ENCODE measurements at places on chromosomes 2 and 18. TPM values are rescaled to one million over a fixed set of nuclear protein-coding genes. Genes with fewer than 3 reads are reported as not detected.

The TFCP2L1 gene
- 0.06 TPM for total RNA-seq

The IL36A gene
- total RNA-seq = not detected

The TEX44 gene
- total RNA-seq = not detected

The CD207 gene
- not detected for total RNA-seq

GRCh38 chr18:76459312-76459686 lies 35.7 kb downstream of the ZNF516 start:
- DNase-seq = no peak

- no peak for DNase-seq
These were observed 435.4 kb downstream of the NRXN1 start for GRCh38 chr2:50596515-50596914.

DNA sequence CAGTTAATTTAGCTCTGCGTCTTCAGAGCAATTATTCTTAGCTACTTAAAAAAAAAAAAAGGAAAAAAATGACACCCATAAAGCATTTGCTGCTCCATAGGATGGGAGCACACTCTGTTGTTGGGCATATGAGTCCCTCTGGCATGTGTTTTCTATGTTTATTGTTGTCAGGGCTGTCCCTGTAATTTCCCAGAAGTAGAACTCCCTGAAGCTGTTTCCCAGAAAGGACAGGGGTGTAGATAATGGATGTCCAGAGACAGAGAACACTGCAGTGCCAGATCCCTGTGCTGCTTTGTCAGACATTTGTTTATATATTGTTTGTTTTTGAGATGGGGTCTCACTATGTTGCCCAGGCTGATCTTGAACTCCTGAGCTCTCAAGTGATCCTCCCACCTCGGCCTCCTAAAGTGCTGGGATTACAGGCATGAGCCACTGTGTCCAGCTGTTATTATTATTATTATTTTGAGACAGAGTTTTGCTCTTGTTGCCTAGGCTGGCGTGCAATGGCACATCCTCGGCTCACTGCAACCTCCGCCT lies 32.6 kb downstream of the GALM start:
- no peak for DNase-seq

DNA sequence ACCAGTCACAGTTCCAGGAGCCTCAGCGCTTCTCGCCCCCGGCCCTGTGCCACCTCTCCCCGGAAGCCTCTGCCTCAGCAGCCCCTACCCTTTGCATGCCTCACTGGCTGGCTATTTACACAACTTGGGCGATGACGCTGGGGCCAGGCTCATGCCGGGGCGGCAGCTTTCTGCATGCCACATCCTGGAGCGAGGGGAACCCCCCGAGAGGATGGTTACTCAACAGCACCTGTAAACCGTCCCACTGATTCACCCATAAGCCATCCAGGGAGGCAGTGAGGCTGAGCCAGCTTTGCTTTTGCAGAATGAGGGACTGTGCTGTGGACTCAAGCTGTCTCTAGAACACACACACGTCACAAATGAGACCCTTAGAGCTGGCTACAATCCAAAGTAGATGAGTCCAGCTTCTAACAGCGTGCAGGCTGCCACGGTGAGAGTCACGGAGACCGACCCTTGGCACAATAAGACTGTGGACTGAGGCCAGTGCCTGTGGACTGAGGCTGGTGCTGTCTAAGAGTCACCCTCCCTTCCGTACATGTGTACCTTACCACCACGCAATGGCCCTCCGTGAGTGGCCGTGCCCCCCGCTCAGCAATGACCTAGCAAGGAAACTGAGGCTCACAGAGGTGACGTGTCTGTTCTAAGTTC lies 45.6 kb upstream of the ODC1 start:
- peak; percentile 78 for DNase-seq

DNA sequence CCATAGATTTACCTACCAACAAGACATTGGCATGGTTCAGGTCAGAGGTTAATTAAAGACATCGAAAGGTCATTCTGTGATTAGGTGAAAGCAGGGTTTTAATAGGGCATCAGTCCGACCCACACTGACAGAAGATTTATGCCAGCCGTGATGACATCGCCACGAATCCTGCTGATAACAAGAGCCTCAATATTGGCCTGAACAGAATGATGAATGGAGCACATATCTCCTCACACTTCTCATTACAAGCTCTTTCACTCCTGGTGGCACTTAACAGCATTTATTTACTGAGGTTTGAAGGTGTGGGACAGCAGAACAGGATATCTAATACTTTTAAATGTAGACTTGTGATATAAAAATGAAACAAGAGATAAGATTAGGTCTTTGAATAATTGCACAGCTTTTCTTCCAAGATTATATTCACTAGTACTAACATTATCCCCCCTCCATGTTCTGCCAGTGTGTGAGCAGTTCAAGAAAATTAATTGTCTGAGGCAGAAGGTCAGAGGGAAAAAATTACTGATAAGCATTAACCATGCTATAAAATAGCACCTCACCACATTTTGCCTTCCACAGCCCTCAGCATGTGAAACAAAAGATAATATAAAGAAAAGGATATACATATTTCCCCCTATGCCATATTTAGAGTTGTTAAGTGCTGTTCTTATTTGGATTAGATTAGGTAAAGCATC lies 23.1 kb upstream of the INSIG2 start:
- DNase-seq = no peak

DNA sequence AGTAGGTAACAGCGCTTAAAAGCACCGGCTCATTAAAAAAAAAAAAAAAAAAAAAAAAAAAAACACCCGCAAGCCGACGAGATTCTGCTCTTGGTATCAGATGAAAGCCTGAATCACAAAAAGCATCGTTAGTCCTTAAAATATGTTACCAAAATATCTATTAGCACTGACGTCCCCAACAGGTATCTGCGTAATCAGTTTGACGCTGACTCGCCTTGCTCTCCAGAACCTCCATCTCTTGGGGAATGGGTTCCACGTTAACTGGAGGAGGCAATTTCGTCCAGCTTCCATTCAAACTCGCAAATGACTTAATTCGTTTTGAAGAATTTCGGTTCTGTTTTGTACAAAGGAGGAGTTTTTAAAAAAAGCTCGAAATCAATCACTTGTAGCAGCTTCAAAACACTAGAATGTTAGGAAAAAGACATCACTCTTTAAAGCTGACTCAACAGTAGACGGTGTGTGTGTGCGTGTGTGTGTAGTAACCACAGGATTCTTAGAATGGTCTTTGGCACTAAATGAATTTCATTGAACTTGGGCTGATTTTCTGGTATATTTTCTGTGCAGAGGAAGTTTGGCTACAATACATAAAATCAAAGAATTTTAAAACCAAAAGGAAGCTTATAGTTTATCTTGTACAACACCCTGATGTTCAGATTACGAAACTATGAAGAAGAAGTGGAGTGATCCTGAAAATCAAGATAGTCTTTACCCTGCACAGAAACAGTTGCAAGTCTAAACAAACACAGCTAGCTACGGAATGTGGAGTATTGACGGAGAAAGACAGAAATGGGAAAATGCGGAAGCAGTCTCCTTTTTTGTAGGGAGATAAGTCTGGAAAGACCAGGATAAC lies 1.1 kb upstream of the PGAP1 start:
- DNase-seq = peak; percentile 68

GRCh38 chr2:177254433-177255226 lies 9.9 kb downstream of the NFE2L2 start:
- DNase-seq = no peak

GRCh38 chr2:73233932-73234832 lies at the start of gene CCT7:
CCT7 (plus strand) TSS chr2:73234308; CDS start chr2:73234379, 71 bp downstream.
- DNase-seq = peak; percentile 84

- no peak for DNase-seq
These were observed 1.8 kb downstream of the TRABD2A start for GRCh38 chr2:84878896-84879583.

DNA sequence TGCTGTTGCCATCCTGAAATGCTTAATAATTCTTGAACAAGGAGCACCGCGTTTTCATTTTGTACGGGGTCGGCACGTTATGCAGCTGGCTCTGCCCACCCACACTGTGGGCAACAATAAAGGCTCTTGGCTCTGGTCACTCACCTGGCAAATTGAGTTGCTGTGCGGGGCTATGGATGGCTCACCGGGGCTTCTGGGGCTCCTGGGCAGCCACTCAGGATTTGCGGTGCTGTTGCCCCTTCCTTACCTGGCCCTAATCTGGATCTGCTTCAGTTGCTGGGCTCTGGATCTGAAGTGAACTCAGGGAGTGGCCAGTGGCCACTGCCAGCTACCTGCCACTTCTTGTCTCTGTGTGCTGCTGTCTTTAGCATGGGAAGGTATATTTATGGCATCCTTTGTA lies 22.7 kb downstream of the RHOB start:
- no peak for DNase-seq

DNA sequence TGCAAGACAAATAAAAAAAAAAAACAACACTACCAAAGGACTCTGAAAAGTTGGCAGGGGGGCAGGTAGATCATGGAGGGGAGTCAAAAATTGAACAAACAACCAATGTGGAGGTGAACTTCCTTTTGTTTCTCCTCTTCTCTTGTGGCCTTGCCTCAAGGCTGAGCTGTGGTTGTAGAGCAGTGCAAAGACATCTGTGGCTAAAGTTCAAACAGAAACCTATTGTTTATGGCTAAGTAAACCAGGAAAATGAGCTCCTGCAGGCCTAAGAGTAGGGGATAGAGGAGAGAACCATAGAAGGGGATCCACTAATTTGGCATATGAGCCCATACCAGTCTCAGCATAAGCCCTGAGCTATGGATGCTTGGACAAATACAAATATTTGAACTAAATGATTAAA lies 40.2 kb upstream of the EGR4 start:
- DNase-seq = no peak

DNA sequence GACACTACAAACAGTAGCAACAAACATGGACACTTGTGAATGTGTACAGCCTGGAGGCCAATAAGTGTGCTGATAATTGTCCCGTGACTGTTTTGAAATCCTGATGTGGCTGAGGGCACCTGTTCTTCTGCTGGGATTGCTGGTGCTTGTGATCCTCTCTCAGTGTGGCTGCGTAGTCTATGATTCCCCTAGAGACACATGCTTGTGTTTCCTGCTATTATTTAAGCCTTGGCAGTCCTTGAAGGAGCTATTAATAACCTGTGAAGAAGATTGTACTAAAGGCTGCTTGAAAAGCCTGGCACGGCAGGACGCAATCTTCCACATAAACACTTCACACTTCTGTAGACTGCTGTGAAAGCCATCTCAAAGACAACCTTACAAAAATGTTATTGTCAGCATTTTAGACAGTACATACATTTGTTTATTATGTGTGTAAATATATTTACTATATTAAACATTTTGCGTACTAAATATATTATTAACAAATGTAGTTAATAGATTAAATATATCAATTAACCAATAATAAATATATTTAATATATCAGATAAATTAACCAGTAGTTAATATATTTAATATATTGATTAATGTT lies 71.4 kb downstream of the GALR1 start:
- DNase-seq = no peak

Measured in activated naive CD4-positive, alpha-beta T cell treated with anti-CD3 and anti-CD28 coated beads, Interleukin-2, amount 50 U/mL, for 72 hours (primary cell).